ENCODE measurements at places on chromosomes 6 and 20.
A peak's percentile ranks its signal among the peaks of the same experiment; 100 is the strongest.

DNA sequence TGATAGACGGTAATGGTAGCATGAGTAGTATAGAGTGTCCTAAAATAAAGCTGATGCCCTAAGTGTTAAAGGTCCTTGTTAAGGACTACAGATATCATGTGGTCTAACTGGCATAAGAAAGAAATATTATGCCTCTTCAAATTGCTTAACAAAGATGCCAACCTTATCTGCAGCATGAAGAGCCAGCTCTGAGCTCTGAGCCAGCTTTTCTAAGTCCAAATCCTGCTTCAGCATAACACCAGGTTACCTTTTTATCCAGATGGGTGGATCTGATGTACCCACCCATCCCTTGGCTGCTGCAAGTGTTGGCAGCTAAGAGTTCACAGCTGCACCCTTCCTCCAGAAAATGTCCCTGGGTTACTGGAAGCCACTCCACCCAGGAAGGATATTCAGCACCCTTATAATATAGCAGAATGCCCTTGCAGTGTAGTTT lies 83.8 kb downstream of the TENT5A start:
- DNase-seq: no peak

- no peak for DNase-seq
Observed at GRCh38 chr6:17712576-17712975, 5.9 kb upstream of the NUP153 start.

DNA sequence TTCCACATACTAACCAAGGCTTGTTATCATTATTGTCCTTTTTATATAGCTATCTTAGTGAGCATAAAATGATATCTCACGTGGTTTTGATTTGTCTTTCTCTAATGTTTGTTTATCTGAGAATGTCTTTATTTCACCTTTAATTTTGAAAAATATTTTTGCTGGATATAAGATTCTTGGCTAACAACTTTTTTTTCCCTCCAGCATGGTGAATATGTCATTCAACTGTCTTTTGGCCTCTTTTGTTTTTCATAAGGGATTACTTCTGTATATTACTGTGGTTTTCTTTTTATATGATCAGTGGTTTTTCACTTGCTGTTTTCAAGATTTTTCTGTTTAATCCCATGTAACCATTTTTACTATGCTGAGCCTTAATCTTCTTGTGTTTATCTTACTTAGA lies 141.0 kb downstream of the GRM1 start:
- DNase-seq: no peak

GRCh38 chr6:115441651-115442050 lies 619.0 kb downstream of the FRK start:
- DNase-seq: no peak

- DNase-seq: no peak
Observed at GRCh38 chr6:41546866-41547798, 951 bp downstream of the FOXP4 start.

GRCh38 chr20:728256-728944 lies 39.9 kb downstream of the SLC52A3 start:
- peak; percentile 44 for DNase-seq

GRCh38 chr6:17725083-17725482 lies 18.4 kb upstream of the NUP153 start:
- no peak for DNase-seq

DNA sequence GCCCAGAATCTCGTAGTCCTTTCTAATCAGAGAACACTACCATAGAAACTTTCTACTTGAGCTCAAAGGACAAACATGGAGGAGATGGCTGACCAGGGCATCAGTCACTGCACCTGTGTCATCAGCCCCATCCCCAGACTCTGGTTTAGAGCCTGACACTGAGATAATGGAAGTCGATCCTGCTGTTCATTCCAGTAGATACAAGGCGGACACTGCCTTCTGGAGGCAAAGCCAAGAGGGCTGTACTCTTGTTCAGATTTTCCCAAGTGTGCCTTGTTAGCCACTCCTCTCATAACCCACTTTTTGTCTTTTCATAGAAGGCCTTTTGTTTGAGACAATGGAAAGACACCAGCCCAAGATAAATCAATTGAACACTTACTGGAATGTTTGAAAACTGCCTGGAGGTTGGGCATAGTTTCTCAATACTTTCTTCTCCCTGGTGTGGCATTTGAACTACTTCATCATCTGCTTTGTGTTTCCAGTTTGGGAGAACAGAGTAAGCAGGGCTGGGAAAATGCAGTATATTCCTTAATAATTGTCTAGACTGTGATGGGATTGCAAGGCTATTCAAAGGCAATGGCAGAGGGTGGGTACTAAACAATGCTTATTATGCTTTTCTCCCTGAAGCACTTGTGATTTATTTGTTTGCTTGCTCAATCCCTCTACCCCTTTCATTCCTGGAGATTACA lies 99.7 kb downstream of the CLIC5 start:
- DNase-seq: no peak

DNA sequence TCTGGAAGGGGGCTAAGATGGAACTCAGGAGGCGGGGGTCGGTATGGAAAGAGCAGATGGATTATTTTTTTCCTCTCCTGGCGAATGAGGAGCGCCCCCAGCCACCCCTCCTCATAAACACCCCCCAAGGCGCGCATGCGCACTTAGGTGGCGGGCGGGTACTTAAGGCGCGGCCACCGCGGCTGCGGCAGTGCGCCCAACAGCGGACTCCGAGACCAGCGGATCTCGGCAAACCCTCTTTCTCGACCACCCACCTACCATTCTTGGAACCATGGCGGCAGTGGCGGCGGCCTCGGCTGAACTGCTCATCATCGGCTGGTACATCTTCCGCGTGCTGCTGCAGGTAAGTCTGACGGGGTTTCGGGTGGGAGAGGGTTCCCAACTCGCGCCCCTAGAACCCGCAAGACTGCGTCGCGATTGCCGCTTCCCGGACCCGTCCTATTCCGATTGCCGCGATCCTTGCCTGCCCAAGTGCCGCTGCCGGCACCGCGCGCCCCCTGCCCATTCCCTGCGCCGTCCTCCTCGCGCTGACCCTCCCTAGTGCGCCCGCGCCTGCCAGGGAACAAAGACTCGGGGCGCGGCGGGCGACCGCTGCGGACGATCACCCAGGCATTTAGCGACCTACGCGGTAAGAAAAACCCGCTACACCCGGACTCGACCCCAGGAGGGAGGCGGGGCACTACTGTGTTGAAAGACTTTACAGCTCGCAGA lies at the start of gene NNAT:
NNAT (plus strand) TSS at position 190 of the 711 bp plus-strand sequence; CDS start at position 272, 82 bp downstream.
- no peak for DNase-seq

DNA sequence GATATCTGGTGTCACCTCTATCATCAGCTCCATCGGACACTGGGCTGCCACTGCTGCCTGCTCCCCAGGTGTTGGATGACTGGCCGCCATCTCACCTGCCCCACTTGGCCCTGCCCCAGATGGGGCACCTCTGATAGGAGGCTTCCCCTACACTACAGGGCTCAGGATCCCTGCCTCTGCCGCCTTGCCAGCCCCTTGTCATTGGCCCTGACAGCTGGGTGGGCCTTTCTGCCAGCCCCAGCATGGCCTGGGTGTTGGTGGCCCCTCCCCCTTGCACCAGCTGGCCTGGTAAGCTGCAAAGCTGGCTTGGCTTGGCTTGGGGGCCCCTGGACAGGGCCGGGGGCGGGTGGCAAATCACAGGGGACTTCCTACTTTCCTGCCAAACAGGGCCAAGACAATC lies 10.6 kb downstream of the PACSIN1 start:
- DNase-seq: no peak

GRCh38 chr6:11921751-11922150 lies 90.4 kb upstream of the HIVEP1 start:
- DNase-seq: no peak

- no peak for DNase-seq
Observed at GRCh38 chr6:5359417-5359816, 98.1 kb downstream of the FARS2 start.

DNA sequence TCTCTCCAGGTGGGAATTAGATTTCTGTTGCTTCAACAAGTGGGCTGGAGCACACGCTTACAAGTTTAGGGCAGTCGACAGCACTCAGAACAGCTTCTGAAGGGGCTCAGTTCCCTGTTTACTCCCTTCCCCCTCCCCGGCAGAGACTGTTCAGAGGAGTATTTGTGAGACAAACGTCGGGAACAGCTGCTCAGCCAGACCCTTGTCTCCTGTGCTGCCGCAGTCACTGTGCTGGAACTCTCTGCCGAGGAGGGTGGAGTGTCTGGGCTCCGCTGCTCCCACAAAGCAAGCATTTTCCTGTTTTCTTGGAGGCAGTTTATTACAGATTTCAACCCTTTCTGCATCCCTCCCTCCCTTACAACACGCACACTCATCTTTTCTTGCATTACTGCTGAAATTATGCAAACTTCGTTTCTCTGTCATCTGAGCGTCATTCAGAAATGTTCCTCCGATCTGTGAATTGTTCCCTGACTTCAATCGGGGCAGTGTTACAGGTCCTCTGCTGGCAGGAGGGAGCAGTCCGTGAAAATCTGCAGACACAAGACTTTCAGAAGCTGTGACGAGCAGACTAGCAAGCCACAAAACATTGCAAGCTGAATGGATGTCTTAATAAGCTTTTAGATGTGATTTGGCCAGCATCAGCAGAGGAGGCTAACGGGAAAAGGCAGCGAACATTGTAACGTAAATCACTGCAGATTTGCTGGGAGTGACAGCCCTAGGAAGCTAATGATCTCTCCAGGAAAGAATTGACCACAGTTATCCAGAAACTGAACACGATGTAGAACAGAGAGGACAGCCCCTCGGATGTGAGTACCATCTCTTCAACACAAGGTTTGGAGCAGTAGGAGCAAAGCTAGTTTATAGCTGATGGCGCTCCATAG lies 76.2 kb downstream of the LYRM2 start:
- DNase-seq: no peak

GRCh38 chr6:165664559-165665383 lies 1.7 kb upstream of the PDE10A start:
- DNase-seq: no peak

- DNase-seq: no peak
Observed at GRCh38 chr6:75167325-75167724, 38.5 kb downstream of the COL12A1 start.

- no peak for DNase-seq
Observed at GRCh38 chr6:139550361-139550760, 175.9 kb upstream of the CITED2 start.

- DNase-seq: peak; percentile 19
Observed at GRCh38 chr6:4941782-4942672, 61.8 kb downstream of the RPP40 start.

DNA sequence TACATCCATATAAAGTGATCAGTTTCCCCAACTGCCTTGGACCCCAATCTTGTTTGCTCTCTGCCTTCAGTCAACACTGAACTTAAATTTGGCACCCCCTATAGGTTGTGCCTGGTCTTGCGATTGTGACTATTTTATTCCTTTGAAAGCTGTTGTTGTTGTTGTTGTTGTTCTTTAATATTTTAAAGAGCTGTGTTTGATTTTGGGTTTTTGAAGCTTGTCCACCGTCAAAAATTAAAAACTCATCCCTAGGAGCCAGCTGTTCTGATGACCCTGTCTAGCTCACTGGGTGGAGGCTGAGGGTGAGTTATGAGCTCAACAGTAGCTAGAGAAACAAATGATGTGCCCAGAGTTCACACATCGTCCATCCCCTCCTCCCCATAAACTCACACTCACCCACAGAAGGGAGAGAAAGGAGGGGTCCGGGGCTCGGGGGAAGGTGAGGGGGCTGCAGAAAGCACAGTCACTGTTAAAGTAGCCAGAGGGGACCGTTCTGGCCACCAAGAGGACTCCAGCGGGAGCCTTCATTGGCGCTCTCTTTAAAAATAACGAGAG lies 4.0 kb downstream of the SIM1 start:
- no peak for DNase-seq

DNA sequence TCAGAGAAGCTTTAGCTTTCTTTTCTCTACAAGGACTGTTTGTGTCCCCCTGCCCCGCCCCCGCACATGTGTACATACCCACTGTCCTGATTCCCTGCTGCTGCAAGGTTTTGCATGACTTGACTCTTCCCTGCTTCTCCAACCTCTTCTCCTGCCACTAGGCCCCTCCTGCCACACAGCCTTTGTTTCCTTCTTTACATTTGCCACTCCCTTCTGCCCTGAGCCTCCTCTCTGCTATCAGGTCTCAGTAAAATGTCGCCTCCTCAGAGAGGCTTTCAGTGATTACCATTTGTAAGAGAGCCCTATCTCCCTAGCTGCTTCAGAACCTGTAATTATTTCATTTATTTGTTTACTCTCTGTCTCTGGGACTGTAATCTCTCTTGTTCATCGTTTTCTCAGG lies 56.4 kb upstream of the VSTM2L start:
- no peak for DNase-seq

GRCh38 chr6:27312950-27313271 lies 838 bp upstream of the POM121L2 start:
- no peak for DNase-seq

GRCh38 chr6:146028851-146029572 lies at the start of gene GRM1:
Gene GRM1 (plus strand): TSS chr6:146029062. CDS start chr6:146029518, 456 bp downstream.
- no peak for DNase-seq

GRCh38 chr6:71126506-71126905 lies 162.1 kb upstream of the OGFRL1 start:
- no peak for DNase-seq

DNA sequence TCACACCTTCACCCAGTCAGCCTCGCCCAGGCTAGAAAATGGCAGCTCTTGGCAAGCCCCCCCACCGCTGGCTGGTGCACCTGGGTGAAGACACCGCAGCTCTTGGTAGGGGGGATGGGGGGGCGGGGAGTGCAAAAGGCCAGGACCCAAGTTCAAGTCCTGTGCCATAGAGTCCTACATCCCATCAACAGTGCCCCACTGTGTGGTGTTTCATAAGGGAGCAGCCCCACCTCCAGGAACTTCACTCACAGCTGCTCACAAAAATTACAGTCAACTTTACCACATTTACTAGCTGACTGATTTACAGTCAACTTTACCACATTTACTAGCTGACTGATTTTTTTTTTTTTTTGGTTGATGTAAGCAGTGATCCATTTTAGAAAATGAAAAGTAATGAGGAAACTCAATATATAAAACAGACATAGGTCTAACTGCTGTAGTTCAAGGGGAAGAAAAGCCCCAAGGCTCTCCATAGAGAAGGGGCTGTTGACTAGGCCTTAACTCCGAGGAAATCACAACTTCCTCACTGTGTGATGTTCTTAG lies 208.9 kb upstream of the SNX9 start:
- DNase-seq: no peak

DNA sequence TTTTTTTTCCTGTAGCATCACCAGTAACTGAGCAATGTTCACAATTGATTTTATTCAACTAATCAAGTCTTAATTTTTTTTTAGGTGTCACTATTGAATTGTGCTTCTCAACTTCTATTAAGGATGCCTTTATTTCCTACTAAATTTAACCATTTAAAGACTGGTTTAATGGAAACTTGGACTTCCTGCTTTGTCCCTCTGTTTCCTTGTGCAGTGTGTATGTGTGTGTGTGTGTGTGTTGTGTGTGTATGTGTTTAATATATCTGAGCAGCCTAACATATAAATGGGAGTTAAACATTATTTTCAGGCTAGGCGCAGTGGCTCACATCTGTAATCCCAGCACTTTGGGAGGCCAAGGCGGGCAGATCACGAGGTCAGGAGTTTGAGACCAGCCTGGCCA lies 1.8 kb downstream of the SERPINB6 start:
- DNase-seq: no peak

Data from stimulated activated CD4-positive, alpha-beta T cell treated with anti-CD3 and anti-CD28 coated beads, TNF-alpha, amount 100 ng/mL, for 4 hours (primary cell).